ENCODE measurements at places on chromosomes 2 and 18.
A peak's percentile ranks its signal among the peaks of the same experiment; 100 is the strongest.

DNA sequence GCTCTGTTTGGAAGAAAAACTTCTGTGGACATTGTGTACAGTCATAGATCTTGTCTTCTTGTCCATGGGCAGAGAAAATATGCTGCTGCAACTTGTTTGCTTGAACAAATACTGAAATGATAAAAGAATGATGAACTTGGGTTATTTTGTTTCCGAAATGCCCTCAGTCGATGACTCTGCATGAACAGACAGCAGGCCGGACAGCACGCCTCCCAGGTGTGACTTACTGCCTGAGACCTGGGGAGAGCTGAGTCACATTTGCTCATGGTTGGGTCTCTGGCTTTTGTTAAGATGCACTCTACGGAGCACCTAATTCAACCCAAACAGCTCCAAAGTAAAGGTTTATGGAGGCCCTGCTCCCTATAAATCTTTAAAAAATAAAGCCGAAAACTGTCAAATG lies 262.5 kb downstream of the ZNF521 start:
- DNase-seq = no peak

- no peak for DNase-seq
These were observed 241.7 kb downstream of the TGIF1 start for GRCh38 chr18:3691705-3692104.

GRCh38 chr18:13444430-13445240 lies 226.1 kb downstream of the LDLRAD4 start:
- DNase-seq = no peak

DNA sequence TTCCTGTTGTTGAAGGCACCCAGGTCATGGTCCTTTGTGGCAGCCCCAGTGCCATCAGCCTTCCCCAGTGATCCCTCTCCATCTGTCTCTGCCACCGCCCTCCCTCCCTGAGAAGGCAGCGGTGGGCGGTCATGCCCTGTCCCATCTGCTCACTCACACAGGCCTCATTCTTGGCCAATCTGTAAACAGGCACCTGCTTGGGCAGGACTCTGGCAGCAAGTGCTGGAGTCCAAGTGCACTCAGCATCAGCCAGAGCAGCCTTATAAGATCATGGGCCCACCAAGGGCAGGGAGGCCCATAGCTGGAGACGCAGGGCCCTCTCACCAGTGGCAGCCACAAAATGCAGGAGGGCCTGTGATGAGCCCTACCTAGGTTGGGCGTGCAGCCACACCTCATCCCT lies 140.9 kb downstream of the TWIST2 start:
- no peak for DNase-seq

DNA sequence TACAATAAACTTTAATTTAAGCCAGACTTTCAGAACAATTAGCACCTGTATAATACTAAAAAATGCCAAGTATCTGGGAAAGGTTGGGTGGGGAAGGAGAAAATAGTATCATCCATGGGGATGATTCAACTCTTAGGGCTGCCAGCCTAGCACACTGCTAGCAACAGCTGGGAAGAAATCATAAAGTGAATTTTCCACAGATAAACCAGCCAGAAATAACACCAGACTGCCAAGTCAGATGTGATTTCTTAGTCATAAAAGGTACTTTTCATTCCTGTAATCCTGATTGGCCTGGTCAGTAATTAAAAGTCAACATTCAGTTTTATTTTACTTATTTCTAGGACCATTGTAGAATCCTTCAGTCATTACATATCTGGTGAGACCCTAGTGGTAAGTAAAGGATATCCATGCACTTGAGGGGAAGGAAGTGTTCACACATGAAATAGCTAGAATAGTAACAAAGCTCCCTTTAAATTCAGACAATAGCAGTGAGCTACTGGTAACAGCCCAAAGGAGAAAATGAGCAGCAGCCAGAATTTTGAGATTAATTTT lies 59.4 kb downstream of the LIMS1 start:
- no peak for DNase-seq

GRCh38 chr2:2932189-2932588 lies 445.4 kb downstream of the EIPR1 start:
- DNase-seq = no peak

DNA sequence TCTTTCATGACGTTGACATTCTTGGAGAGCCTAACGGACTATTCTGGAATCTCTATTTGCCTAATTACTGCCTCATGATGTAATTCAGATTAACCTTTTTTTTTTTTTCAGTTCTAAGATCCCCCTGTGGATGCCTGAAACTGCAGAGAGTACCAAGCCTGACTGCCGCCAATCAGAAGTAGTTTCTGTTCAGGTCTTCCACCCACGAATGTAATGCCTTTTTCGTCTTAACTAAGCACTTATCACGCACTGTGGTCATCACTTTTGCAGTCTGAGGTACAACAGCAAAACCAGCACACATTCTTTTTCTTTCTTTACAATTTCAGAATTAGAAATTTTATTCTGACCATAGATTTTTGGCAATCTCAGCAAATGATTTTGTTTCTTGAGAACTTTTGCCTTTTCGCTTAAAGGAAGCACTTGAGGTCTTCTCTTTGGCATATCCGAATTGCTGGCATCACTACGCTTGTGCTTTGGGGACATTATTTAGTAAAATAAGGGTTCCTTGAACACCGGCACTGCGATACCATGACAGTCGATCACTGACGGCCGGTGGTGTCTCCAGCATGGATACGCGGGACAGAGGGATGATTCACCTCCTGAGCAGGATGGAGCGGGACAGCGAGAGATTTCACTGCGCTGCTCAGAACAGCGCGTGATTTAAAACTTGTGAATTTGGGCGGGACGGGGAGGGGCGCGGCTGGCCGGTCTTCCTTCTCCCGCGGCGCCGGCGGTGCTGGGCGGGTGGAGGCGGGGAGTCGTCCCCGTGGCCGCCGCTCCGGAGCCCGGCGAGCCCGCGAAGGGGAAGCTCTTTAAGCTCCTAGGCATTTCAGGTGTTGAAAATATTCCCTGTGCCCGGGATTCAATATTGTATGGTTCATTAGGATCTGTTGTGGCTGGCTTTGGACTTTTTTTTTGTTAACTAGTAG lies 32.0 kb upstream of the GPR55 start:
- DNase-seq = peak; percentile 28

- no peak for DNase-seq
These were observed 273.5 kb downstream of the CDH20 start for GRCh38 chr18:61606759-61607158.

DNA sequence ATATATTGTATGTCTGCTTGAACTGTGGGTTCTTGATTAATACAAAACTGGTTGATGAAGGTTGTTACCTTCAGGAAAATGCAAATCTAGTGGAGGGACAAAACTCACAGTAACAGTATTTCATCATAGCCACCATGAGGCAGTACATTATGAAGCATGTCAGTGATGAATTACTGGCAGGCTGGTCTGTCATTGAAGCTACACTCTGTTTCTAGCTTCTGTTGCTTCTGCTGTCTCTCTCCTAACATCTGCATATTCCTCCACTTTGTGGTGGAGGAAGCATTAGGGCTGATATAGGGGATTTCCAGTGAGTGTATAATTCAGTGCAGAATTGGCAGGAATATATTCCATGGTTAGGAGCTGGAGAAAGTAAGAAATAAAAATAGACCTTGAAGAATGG lies 44.2 kb upstream of the RAB6D start:
- DNase-seq = no peak

- no peak for DNase-seq
These were observed 158.5 kb upstream of the LMAN1 start for GRCh38 chr18:59517446-59518165.

DNA sequence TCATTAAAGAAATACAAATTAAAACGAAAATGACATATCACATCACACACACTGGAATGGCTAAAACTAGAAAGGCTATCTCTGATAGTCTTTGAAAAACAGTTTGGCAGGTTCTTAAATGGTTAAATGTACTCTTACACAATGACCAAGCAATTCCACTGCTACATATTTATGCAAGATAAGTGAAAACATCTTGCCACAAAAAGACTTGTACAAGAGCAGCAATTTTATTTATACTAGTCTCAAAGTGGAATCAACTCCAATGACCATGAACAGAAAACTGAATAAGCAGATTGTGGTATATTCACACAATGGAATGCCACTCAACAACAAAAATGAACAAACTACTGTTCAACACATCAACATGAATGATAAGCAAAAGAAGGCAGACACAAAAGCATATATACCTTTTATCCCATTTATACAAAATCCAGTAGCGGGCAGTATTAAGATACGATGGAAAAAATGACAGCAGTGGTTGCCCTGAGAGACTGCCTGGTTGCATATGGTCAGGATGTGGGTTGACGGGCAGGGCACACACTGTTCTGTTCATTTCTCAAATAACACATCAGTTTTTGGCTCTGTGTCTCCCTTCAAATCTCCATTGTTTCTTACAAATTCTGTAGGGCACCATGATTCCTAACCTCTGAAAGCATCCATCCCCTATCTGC lies 25.4 kb downstream of the SP100 start:
- no peak for DNase-seq

DNA sequence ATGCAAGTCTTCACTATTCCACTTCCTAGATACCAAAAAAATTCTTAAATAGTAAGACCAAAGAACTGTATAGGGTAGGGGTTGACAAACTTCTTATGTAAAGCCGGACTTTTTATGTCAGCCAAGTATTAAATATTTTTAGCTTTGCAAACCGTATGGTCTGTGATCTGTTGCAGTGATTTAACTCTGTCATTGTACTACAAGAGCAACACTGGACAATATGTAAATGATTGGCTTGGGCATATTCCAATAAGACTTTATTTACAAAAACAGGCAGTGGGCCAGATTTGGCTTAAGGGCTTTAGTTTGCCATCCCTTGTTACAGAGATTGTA lies 48.0 kb downstream of the MGAT5 start:
- DNase-seq = no peak

GRCh38 chr2:199409759-199410529 lies 47.8 kb downstream of the SATB2 start:
- DNase-seq = no peak

- DNase-seq = peak; percentile 87
These were observed 125.6 kb downstream of the PLB1 start for GRCh38 chr2:28621172-28622100.

DNA sequence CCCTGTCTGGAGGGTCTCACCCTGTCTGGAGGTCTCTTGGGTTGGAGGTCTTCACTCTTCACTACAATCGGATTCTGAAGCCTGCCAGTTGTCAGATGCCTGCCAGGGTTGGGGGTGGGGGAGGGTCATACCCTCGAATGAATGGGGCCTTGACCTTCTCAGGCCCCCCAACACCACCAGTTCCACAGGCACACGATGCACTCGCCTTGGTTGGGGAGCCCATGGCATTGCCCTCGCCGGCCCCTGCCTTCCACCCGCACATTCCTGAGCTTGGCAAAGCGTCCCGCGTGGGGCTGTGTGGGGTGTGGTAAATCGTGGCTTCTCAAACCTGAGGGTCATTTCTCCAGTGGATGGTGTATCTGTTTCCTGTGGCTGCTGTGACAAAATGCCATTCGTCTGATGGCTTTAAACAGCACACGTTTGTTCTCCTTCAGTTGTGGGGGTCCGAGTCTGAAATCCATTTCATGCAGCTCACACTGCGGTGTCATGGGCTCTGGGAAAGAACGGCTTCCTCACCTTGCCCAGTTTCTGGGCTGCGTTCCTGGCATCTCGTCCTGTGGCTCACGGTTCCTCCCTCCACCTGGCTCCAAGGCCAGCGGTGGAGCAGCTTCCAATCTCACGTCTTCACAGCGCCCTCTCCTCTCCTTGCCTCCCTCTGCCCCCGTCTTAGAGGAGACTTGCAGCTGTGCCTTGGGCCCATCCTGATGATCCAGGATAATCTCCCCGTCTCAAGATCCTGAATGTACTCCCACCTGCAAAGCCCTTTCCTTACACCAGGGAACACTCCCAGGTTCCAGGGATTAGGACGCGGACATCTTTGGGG lies 38.0 kb upstream of the HPCAL1 start:
- DNase-seq = no peak

- DNase-seq = no peak
These were observed 1.2 kb downstream of the TFPI start for GRCh38 chr2:187552828-187553681.

- DNase-seq = no peak
These were observed 19.7 kb upstream of the SCG2 start for GRCh38 chr2:223621901-223622300.

GRCh38 chr18:3093624-3094337 lies 80.8 kb upstream of the LPIN2 start:
- DNase-seq = no peak

- DNase-seq = peak; percentile 68
These were observed 2.1 kb downstream of the HK2 start for GRCh38 chr2:74835831-74836674.

GRCh38 chr18:48542513-48543181 lies 3.8 kb downstream of the CTIF start:
- no peak for DNase-seq

DNA sequence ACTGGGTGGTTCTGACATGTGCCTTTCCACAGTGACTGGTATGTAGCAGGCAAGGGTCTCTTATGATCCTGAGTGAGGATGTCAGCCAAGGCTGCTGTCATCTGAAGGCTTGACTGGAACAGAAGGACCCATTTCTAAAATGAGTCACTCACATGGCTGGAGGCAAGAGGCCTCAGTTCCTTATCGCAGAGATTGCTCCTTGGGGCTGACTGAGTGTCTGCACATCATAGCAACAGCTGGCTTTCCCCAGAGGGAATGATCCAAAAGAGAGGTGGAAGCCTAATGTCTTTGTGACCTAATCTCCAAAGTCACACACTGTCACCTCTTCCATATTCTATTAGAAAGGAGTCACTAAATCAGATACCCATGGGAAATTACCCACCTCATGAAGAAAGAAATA lies 114.0 kb downstream of the NEDD4L start:
- no peak for DNase-seq

- DNase-seq = no peak
These were observed 6.3 kb downstream of the OSR1 start for GRCh38 chr2:19351899-19352697.

- no peak for DNase-seq
These were observed 1590.0 kb upstream of the LRRTM1 start for GRCh38 chr2:81894451-81894990.

- DNase-seq = peak; percentile 50
These were observed 565.5 kb downstream of the CCDC85A start for GRCh38 chr2:56749152-56749752.

- DNase-seq = no peak
These were observed 146.7 kb upstream of the SMIM21 start for GRCh38 chr18:75574187-75574586.

- DNase-seq = no peak
These were observed 36.7 kb downstream of the WDFY1 start for GRCh38 chr2:223908304-223908998.

DNA sequence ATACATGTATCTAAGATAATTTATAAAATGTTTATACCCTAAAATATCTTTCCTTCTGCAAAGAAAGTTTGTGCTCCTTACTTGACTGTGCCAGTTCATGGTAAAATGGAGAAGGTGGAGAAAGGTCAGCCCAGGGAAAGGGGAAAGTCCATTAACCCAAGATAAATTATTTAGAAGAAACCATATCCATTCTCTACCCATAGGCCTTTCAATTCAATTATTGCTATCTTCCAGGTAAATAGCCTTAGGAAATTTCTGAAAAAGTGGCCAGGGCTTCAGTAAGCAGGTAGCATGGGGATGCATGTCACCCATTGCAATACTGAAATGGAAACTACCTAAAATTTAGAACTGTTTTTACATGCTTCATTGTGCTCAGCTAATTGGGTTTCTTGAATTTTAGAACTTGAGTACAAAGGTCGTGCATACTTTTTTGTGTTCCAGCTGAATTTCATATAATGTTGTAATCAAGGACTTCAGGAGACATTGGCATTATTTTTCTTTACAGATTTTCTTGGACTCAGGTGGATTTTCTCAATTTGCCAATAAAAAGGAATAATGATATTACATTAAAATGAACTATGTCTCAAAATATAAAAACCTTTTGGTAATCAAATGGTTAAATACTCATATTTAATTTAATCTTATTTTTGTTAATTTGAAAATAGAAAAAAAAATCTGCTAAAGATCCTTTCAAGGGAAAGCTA lies 124.9 kb downstream of the CSRNP3 start:
- DNase-seq = no peak

Measured in NCI-H345 (cell line).